ENCODE measurements at places on chromosomes 12 and 14.

- no peak for DNase-seq
These were observed 25.2 kb downstream of the DAAM1 start for GRCh38 chr14:59213368-59214315.

GRCh38 chr12:12606781-12607589, 4.7 kb upstream of the CREBL2 start:
- no peak for DNase-seq

- peak; percentile 73 for DNase-seq
These were observed at the start of gene ACSS3 for GRCh38 chr12:81077686-81078441. Gene ACSS3 (plus strand): TSS chr12:81078079. CDS start chr12:81078121, 42 bp downstream.

- DNase-seq = no peak
These were observed 373.3 kb downstream of the TMEM132D start for GRCh38 chr12:129530517-129530916.

GRCh38 chr12:58583529-58583928, 336.8 kb downstream of the LRIG3 start:
- DNase-seq = no peak

DNA sequence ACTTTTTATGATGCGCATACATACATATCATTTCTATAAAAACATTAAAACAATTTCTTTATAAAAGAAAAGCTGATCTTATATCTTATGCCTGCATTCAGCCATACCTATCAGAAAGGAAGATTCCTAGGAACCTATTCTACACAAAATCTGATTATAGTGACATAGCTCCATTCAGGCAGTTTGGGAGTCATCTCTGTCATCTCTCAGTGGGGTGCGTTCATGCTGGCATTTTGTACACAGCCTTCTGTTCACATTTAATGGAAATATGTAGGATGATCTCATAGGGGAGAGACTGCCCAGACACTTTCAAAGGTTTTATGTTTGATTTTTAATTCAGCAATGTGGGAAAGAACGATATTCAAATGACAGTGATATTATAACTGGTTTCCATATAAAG, 52.9 kb downstream of the ATL1 start:
- DNase-seq = no peak

DNA sequence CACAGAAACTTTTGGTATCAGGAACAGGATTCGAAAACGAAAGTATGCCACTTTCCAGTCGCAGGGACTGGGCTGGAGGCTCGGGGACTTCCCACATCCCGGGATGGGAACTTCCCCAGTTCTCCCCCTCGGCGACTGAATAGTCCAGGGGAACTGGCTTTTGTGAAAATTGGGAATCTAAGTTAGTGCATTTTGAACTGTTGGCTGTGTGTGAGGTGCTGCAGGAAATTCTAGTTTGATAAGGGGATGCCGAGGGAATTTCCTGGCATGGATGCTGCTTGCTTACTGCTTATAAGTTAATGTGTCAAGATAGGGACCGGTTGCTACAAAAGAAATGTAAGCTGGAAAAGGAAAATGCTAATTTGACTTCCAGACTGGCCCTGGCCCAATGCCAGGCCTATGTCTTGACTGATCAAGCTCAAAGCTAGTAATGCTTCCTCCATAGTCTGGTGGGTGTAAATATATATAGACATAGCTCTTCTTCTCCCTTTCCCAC, 73.4 kb upstream of the EIF5 start:
- DNase-seq = no peak

DNA sequence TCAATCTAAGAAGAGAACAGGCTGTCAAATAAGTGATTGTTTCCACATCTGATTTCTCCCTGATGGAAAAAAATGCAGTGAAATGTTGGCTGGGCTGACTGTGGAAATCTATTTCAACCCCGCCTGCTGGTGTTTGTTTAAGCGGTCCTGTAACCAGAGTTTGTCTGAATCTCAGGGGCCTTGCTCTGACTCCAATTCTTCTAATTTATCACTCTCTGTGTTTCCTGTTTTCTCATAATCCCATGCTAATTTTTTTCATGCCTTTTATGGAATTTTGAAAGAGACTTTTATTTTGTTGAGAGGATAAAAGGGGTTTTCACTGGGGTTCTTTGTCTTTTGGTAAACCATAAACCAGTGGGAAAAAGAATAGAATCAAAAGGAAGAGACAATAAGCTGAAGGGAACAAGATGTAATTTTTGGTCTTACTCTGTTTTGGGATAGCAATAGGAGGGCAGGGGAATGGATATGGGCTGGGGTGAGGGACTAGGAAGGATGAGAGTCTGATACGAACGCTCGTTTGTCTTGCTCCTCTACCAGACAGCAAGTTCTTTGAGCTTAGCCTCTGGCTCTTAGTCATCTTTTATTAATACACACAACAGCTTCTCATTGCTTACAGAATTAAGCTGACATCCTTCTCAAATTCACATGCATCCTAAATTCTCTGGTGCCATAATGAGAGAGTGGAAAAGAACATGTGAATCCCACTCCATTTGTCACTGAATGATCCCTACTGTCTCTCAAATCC, 8.0 kb upstream of the MGP start:
- no peak for DNase-seq

- no peak for DNase-seq
These were observed 1.1 kb upstream of the RBMS2 start for GRCh38 chr12:56520506-56520905.

DNA sequence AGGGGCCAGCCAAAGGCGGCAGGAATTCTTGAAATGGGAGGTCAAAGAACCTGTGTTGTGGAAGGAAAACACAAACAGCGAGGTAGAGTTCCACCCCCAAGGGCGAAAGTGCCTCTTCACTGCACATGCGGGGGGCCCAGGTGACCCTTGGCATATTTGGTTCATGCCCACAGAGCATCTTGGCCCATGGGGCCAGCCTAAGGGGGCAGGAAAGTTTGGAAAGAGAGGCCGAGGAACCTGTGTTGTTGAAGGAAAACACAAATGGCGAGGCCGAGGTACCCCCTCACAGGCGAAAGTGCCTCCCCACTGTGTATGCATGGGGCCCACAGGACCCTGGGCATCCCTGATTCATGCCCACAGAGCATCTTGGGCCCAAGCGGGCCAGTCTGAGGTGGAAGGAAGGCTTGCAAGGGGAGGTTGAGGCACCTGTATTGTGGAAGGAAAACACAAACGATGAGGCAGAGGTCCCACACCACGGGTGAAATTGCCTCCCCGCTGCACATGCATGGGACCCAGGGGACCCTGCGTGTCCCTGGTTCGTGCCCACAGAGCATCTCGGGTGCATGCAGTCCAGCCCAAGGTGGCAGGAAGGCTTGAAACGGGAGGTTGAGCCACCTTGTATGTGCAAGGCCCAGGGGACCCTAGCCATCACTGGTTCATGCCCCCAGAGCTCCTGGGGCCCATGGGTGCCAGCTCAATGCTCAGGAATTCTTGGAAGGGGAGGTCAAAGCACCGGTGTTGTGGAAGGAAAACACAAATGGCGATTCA, 384.1 kb downstream of the ALG10 start:
- DNase-seq = no peak

GRCh38 chr12:70757830-70758493, 120.7 kb upstream of the PTPRB start:
- peak; percentile 47 for DNase-seq

DNA sequence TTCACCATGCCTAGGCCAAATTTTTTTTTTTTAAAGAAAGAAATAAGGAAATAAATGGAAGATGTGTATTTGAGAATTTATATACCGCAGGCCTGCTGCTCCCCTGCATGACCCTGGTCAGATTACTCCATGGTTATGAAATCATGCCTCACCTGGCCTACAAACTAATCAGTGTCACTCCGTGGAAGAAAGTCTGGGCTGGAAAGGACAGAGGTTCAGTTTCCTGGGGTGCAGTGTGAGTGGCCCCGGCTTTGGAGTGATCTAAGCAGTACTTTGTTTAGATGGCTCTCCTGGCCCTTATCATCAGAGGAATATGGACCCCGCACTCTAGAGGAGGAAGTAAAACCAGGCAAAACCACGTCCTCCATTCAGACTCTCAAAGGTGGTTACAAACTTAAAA, 9.6 kb downstream of the APOBEC1 start:
- DNase-seq = no peak

DNA sequence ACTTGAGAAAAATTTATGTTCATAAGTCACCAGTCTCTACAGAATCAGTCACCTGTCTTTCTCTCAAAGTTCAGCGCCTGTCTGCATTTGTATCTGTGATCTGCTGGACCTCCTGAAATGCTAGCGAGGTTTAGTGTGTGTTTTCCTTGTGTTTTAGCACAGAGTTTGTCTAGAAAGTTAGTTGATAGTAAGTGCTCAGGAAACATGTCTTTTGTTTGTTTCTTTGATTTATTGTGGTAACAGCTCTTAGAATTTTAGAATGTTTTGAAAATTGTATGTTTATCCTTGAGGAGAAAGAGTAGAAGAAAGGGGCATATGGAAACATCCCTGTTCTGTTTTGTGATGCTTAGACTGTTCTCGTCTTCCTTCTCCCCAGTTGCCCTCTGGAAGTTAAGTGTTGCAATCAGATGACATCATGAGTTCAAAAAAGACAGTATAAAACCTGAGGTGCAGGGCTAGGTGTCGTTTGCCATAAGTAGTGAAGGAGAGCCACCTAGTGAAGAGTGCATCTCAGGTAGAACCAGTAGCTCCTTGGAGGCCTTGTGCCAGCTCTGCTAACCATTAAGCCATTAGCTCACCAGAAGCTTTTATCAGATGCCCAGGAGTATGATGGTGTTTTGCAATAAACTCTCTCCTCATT, 44.8 kb downstream of the FBXW8 start:
- DNase-seq = no peak

GRCh38 chr12:46453428-46453827, 80.9 kb upstream of the SLC38A2 start:
- no peak for DNase-seq

DNA sequence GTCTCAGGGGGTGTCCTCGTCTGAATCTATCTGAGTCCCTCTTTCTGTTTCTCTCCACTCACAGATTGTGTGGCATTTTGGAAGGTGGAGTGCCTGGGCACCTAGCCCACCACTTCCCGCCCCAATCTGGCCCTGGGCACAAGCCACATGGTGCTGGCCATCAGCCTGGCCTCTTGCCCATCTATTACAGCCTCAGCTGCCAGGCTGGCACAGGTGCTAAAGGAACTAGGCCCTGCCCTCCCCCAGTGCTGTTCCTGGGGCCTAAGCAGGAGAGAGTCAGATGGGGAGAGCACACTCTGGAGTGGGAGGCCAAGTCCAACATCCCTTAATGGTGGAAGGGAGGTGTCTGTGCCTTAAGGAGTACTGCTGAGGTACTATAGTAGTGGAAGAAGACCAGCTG, 8.3 kb upstream of the CALCOCO1 start:
- no peak for DNase-seq

- DNase-seq = no peak
These were observed 2.3 kb downstream of the ZNF410 start for GRCh38 chr14:73888971-73889370.

- no peak for DNase-seq
These were observed 1.1 kb upstream of the VCPKMT start for GRCh38 chr14:50117456-50117855.
